Fibroblast of lung (primary cell): ENCODE measurements at places on chromosomes 2 and 18. TPM values are rescaled to one million over a fixed set of nuclear protein-coding genes. Genes with fewer than 3 reads are reported as not detected.

- no peaks in the 10 kb centered on the region for H3K36me3 ChIP-seq
- peaks cover 17% of the 10 kb centered on the region for H3K4me1 ChIP-seq
- H3K27ac ChIP-seq: peak overlapping the region; percentile 41
- H3K4me3 ChIP-seq: no peak overlapping the region
These were observed 35.3 kb downstream of the RAB31 start for GRCh38 chr18:9743200-9744016.

MYOM1 gene
- total RNA-seq: 0.26 and 0.83 TPM in 2 replicates

KCNG3 gene
- total RNA-seq: under 0.01 TPM in 1 of 2 replicates, not detected in the other

GRCh38 chr2:68558576-68558975 is 84.8 kb upstream of the PROKR1 start:
- H3K27me3 ChIP-seq: no peaks in the 10 kb centered on the region
- H3K36me3 ChIP-seq: no peaks in the 10 kb centered on the region
- H3K4me1 ChIP-seq: no peaks in the 10 kb centered on the region
- H3K27ac ChIP-seq: no peak overlapping the region
- DNase-seq: no peak
- no peak overlapping the region for H3K4me3 ChIP-seq

SNORC gene
- 0.77 and 0.83 TPM in 2 replicates for total RNA-seq

ANKRD62 gene
- total RNA-seq: not detected in 2 replicates

KIF1A gene
- total RNA-seq: not detected in 2 replicates

- H3K36me3 ChIP-seq: no peaks in the 10 kb centered on the region
- no peak for DNase-seq
- no peak overlapping the region for H3K4me3 ChIP-seq
- no peaks in the 10 kb centered on the region for H3K27me3 ChIP-seq
These were observed 335.3 kb downstream of the RIT2 start for GRCh38 chr18:42780171-42780570.

- no peaks in the 10 kb centered on the region for H3K36me3 ChIP-seq
- no peaks in the 10 kb centered on the region for H3K4me1 ChIP-seq
- H3K4me3 ChIP-seq: no peak overlapping the region
- H3K27me3 ChIP-seq: no peaks in the 10 kb centered on the region
- no peak for DNase-seq
These were observed 103.6 kb downstream of the UNC80 start for GRCh38 chr2:209875270-209875669.

GRCh38 chr2:31729442-31730092 is 148.8 kb upstream of the SRD5A2 start:
- DNase-seq: peak; percentile 3
- H3K4me1 ChIP-seq: no peaks in the 10 kb centered on the region
- H3K27ac ChIP-seq: no peak overlapping the region
- no peaks in the 10 kb centered on the region for H3K27me3 ChIP-seq

ITPRIPL1 gene
- 4.1 and 4.6 TPM in 2 replicates for total RNA-seq

DNA sequence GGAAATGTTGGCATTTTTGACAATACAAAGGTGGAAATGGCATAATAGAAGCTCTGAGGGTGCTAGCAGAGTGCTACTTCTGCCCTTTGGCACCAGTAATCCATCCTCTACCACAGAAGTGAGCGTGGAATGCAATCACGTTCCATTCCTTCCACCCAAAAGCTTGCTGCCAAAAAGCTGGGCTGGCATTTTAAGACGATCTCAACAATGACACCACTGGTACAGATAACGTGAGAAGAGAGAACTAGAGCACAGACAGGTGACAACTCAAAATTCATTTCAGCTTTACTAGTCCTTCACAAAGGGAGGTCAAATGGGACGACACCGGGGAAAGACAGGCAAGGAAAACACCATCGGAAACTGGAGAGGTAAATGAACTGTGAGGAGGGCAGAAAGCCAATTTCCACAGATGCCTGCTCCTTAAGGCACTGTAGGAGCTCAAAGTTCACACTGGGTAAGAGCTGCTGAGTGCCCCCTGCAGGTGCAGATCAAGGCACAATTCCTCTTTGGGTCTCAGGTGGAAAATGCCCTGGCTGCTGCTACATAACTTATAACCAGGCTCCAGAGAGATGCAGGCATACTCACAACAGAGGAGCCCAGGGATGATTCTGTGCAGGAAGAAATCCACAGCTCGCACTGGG is 50.7 kb upstream of the RNU4ATAC start:
- H3K27ac ChIP-seq: peak overlapping the region; percentile 16
- no peaks in the 10 kb centered on the region for H3K36me3 ChIP-seq
- H3K4me3 ChIP-seq: no peak overlapping the region
- H3K4me1 ChIP-seq: peaks cover 8% of the 10 kb centered on the region

DNA sequence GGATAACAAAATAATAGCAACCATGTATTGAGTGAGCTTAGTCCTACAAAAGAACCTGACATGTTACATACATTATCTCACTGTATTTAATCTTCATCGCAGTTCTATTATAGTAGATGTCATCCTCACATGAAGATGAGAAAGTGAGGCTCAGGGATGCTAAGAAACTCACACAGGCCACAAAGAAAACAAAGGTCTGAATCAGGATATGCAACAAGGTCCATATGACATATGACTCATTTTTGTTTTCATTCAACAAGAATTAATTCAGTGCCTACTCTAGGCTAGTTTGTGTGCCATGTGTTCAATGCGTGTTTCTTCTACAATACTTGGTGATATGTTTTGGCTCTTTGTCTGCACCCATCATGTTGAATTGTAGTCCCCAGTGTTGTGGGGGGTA is 219.7 kb upstream of the EPHA4 start:
- H3K4me1 ChIP-seq: no peaks in the 10 kb centered on the region
- H3K27ac ChIP-seq: no peak overlapping the region
- no peak overlapping the region for H3K4me3 ChIP-seq
- H3K36me3 ChIP-seq: no peaks in the 10 kb centered on the region
- DNase-seq: no peak
- no peaks in the 10 kb centered on the region for H3K27me3 ChIP-seq

CFC1 gene
- total RNA-seq: not detected in 2 replicates

CROCC2 gene
- 0.33 and 0.51 TPM in 2 replicates for total RNA-seq

FEV gene
- total RNA-seq: not detected in 2 replicates

DNA sequence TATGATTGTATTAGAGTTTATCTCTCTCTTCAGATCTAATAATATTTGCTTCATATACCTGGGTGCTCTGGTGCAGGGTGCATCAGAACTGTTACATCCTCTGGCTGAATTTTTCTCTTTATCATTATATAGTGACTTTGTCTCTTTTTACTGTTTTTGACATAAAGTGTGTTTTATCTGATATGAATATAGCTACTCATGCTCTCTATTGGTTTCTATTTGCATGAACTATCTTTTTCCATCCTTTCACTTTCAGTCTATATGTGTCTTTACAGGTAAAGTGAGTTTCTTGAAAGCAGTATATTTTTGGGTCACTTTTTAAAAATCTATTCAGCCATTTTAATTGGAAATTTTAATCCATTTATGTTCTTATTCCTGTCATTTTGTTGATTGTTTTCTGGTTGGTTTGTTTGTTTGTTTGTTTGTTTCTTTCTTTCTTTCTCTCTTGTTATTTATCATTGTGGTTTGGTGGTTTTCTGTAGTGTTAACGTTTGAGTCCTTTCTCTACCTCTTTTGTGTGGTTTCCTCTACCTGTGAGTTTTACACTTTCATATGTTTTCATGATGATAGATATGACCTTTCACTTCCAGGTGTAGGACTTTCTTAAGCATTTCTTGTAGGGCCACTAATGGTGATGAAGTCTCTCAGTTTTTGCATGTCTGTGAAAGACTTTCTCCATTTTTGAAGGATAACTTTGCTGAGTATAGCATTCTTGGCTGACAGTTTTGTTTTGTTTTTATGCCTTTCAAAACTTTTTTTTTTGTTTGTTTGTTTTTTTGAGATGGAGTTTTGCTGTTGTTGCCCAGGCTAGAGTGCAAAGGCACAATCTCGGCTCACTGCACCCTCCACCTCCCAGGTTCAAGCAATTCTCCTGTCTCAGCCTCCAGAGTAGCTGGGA is 54.9 kb downstream of the CCNT2 start:
- no peak overlapping the region for H3K27ac ChIP-seq
- no peak for DNase-seq
- H3K4me1 ChIP-seq: no peaks in the 10 kb centered on the region
- H3K4me3 ChIP-seq: no peak overlapping the region
- H3K27me3 ChIP-seq: no peaks in the 10 kb centered on the region

DNA sequence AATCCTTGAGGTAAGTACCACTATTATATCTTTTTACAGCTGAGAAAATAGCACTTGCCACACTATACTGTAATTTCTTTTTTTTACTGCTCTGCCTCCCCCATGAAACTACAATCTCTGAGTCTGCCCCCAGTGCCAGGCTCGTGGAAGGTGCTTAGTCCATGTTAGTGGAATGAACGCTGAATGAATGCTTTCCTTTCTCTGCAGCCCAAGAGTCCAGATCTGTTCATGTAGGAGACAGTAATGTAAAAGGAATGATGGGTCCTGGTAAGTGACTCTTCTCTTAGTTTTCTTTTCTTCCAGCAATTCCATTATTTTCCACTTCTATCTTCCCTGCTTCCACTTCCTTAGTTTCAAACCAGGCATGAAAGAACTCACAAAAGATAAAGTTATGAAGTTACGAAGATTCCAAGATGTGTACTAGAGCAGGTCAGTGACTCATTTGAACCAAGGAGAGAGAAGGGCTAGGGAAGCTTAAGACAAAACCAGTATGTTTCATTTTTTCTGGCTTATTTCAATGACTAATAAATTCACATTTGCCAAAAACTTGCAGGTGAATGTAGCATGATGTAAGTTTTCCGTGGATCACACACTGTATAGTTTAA is 46.0 kb downstream of the ARHGEF33 start:
- DNase-seq: peak; percentile 12
- H3K27me3 ChIP-seq: no peaks in the 10 kb centered on the region
- H3K27ac ChIP-seq: no peak overlapping the region
- no peaks in the 10 kb centered on the region for H3K4me1 ChIP-seq

ACP1 gene
- total RNA-seq: 86.9 and 89.9 TPM in 2 replicates

D2HGDH gene
- total RNA-seq: 20.8 and 28.4 TPM in 2 replicates

- H3K4me1 ChIP-seq: no peaks in the 10 kb centered on the region
- no peaks in the 10 kb centered on the region for H3K36me3 ChIP-seq
- no peak overlapping the region for H3K4me3 ChIP-seq
- no peaks in the 10 kb centered on the region for H3K27me3 ChIP-seq
- peak; percentile 19 for DNase-seq
- no peak overlapping the region for H3K27ac ChIP-seq
These were observed 31.9 kb upstream of the PNO1 start for GRCh38 chr2:68125821-68126220.

GRCh38 chr2:198114064-198114463 is 309.7 kb downstream of the PLCL1 start:
- no peak overlapping the region for H3K4me3 ChIP-seq
- no peaks in the 10 kb centered on the region for H3K27me3 ChIP-seq
- no peaks in the 10 kb centered on the region for H3K4me1 ChIP-seq
- H3K36me3 ChIP-seq: no peaks in the 10 kb centered on the region
- no peak for DNase-seq

- no peak for DNase-seq
- H3K4me3 ChIP-seq: no peak overlapping the region
- peaks cover 2% of the 10 kb centered on the region for H3K36me3 ChIP-seq
These were observed 52.2 kb downstream of the C2orf74 start for GRCh38 chr2:61214171-61214570.

DNA sequence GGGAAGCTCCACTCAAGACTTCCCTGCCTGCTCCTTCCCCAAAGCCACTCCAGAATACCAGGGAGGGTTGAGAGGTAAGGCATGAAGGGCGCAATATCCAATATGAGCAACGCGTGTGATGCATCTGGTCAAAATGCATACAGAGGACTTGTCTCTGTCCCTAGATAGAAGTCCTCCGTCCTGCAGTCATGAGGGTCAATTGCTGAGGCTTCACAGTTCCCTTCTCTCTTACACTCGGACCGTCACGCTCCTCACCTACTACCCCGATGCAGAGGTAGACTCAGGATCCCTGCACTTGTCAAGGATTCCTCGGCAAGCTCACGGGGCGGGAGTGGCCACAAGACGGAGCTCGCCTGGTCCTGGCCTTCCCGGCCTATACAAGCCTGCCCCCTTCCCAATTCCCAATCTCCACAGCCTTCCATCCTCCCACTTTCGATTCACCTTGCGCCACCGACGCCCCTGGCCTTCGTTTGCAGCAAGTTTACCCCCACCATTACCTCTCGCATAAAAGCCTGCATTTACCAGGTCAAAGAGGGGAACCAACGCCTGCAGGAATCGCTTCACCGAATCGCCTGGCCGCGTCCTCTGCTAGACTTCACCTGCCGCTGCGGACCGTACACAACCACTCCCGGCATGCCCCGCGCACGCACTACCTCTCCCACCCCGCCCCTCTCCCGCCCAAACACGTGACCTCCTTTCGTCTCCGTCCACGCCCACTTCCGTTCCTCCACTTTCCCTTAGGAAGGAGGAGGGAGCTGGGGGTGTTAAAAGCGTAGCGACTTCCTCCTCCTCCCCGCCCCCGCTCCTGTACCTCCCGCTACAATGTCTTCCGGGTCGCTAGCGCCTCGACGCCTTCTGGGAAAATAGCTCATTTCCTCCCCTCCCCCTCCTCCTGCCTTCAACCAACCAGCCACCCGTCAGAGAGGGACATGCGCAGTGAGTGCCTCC is at the start of gene ORC4:
ORC4 (minus strand) TSS at position 627 of the 948 bp plus-strand sequence. CDS start 44,779 bp downstream, outside the sequence.
- no peaks in the 10 kb centered on the region for H3K36me3 ChIP-seq
- DNase-seq: peak; percentile 99
- peak within 1 kb of the TSS; percentile 93 for H3K4me3 ChIP-seq
- H3K4me1 ChIP-seq: peaks cover 2% of the 10 kb centered on the region

- H3K27me3 ChIP-seq: no peaks in the 10 kb centered on the region
- DNase-seq: peak; percentile 34
These were observed 26.9 kb downstream of the SGPP2 start for GRCh38 chr2:222451224-222451674.

ALLC gene
- total RNA-seq: not detected in 2 replicates

CAPN14 gene
- total RNA-seq: under 0.01 and 0.17 TPM in 2 replicates

PASK gene
- total RNA-seq: 1.5 TPM in 2 replicates

GRCh38 chr2:235098269-235098668 is 146.5 kb downstream of the SH3BP4 start:
- DNase-seq: peak; percentile 25
- H3K4me3 ChIP-seq: no peak overlapping the region
- H3K4me1 ChIP-seq: peaks cover 4% of the 10 kb centered on the region

HJURP gene
- 0.26 and 5.8 TPM in 2 replicates for total RNA-seq

DNA sequence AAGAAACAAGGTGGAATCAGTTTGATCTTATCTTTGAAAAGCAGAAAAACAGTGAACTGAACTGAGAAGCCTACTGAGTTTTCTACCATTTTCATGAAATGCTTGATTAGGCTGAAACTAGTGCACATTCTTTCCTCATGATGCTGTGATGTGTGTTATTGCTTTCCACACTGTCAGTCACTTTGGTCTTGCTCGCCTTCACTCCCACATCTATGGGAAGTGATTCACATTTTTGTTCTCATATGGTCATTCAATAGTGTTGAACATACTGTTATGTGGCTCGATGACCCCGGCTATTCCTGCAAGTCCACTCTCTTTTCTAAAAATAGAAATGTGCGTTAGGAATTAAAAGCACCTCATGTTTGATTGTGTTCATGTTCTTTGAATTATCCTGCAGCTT is 129.7 kb downstream of the TGIF1 start:
- peak overlapping the region; percentile 33 for H3K27ac ChIP-seq
- peaks cover 7% of the 10 kb centered on the region for H3K4me1 ChIP-seq
- peak; percentile 90 for DNase-seq
